ENCODE measurements at places on chromosomes 2 and 18.

- no peak for DNase-seq
Observed at GRCh38 chr2:191710411-191710900, 32.5 kb downstream of the NABP1 start.

DNA sequence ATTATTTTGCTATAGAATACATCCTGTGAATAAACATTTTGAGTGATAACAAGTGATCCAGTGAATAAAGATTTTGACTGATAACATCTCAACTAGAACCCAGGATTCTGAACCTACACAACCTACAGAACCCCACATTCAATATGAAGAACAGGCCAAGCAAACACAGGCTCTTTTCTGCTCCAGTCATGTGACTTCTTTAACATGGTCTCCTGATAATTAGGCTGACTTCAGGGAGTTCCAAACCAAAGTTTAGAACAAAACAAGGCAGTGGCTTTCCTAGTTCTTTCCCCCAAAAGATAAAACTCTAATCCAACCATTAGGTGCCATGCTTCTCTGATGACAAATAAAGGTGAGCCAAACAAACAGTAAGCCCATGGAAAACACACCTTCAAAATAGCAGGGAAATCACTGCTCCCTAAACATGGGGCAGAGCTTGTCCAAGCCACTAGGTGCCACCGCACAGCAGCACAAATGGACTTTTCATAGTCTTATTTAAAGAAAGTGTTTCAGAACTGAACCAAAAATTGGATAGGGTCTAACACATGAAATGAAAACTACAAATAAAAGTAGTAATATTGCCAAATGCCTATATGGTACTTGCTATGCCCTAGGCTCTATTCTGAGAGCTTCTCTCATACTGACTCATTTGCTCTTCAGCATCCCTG is 95.3 kb downstream of the EVA1A start:
- DNase-seq = no peak

GRCh38 chr2:224922142-224922727 is 120.0 kb downstream of the DOCK10 start:
- DNase-seq = no peak

- no peak for DNase-seq
Observed at GRCh38 chr2:6982934-6983589, 65.8 kb downstream of the RNF144A start.

GRCh38 chr2:236568068-236568921 is 1.3 kb upstream of the ACKR3 start:
- DNase-seq = peak; percentile 39

GRCh38 chr2:17748745-17749144 is 4.9 kb downstream of the SMC6 start:
- no peak for DNase-seq

Data from CD4-positive, alpha-beta T cell treated with Interleukin-15 for 1 hour (primary cell).